CD4-positive, alpha-beta T cell treated with Interleukin-17A for 4 hours (primary cell): ENCODE measurements at places on chromosomes 7 and 10.

DNA sequence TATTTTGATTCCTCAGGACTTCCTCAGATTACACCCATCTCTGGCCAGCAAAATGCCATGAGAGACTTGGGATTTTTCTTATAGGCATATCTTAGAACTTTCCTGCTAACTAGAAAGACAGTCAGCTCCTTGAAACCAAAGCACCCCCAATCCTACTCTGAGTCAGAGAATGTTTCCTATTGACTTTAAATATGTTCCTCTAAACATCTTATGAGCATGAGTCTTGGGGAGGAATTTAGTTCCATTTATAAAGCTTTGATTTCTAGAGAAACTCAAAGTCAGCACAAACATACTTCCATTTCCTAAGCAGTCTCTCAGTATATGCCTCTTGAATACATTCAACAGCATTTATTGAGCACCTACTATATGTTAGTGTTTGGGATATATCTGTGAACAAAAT lies 128.5 kb downstream of the INHBA start:
- DNase-seq, result no peak

- DNase-seq, result no peak
Observed at GRCh38 chr10:14380746-14381145, 50.0 kb upstream of the FRMD4A start.

DNA sequence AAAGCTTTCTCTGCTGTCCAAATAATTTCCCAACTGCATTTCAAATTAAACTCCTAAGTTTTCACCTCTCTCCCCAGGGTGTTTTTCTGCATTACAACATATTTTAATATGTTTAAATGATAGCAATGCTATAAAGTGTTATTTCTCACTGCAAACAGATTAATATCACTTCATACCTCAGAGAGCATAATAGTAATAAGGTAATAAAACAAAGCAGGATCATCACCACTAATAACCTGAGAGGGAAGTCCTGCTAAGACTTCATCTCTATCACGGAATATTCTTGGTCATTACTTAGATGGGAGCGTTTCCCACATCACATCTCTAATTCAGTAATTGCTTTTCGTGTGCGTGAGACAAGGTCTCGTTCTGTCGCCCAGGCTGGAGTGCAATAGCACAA lies 168.8 kb downstream of the PARD3 start:
- no peak for DNase-seq

GRCh38 chr7:14065286-14065685 lies 75.8 kb upstream of the ETV1 start:
- no peak for DNase-seq

- DNase-seq, result no peak
Observed at GRCh38 chr7:9945131-9945530, 1028.5 kb upstream of the PHF14 start.

DNA sequence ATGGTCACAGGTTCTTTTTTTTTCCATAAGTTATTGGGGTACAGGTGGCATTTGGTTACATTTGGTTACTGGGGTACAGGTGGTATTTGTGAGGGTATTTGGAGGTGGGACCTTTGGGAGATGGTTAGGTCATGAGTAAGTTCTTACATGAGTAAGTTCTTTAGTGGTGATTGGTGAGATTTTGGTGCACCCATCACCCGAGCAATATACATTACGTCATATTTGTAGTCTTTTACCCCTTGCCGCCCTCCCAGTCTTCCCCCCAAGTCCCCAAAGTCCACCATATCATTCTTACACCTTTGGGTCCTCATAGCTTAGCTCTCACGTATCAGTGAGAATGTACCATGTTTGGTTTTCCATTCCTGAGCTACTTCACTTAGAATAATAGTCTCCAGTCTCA lies 49.2 kb upstream of the R3HCC1L start:
- DNase-seq, result no peak

DNA sequence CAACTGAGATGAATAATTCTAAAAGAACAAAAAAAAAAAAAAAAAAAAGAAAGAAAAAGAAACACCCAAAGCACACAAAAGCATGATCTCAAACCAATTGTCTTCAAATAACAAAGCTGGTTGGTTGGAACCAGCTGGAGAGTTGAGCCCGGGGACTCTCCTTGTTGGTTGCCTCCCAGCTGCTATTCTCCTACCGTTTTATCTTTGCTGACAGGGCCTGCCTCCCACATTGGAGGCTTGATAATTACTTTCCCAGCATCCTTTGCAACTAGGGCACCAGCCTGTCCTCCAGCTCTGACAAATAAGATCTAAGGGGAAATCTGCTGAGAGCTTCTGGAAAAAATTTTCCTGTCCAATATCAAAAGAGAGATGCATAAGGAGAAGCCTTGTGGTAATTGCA lies 6.8 kb downstream of the PON1 start:
- no peak for DNase-seq

DNA sequence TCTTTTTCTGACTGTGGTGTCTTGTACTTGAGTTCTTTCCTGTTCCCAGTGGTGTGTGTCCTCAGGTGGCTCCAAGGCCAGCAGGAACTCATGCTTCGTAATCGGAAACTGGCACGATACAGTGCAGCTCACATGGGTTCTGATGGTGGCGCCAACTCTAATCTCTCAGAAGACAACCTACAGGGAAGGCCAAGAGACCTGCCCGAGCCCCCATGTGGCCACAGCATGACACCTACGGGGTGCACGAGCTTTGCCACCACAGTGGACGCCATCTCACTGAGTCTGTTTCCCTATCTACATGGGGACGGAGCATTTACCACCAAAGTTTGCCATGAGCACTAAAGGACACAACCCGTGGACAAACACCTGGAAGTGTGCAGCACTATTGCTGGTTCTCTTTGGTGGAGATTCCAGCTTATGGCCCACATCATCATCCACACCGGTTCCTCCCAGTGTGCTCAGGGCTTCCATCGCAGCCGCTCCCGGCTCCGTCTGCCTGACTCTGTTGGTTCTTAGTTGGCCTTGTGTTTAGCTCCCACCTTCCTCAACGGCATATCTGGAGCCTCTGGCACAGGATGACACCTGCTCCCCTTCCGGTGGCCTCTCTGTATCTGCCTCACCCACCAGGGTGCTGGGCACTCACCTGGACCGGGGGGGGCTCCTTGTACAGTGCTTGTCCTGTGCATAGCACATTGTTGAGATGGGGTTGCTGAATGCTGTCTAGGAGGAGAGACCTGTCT lies 586.6 kb upstream of the MKI67 start:
- no peak for DNase-seq
